Activated CD8-positive, alpha-beta memory T cell treated with anti-CD3 and anti-CD28 coated beads, Interleukin-2, amount 50 U/mL, for 48 hours (primary cell): ENCODE measurements at places on chromosomes 2 and 18.

- DNase-seq = no peak
These were observed 129.2 kb upstream of the ERBB4 start for GRCh38 chr2:212667751-212668316.

GRCh38 chr2:55887351-55887750 lies 36.2 kb downstream of the EFEMP1 start:
- DNase-seq = no peak

GRCh38 chr2:19104503-19104902 lies 253.9 kb downstream of the OSR1 start:
- no peak for DNase-seq

DNA sequence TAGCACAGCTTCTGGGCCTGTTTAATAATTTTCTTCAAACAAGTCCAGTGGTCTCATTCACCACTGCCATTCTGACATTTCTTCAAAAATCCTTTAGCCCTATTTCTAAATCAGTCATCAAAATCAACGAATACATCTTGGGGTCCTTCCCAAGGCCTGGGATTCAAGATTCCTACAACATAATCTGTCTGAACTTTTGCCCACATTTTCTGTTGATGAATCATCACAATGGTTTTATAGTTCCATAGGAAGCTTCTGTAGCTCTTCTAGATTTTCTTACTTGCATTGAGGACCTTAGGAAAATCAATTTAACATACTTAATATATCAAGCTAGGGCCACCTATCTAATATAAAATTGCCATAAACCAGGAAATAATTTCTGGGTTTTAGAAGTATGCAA lies 811.8 kb upstream of the ACVR2A start:
- DNase-seq = no peak

- DNase-seq = no peak
These were observed 295.0 kb downstream of the CDCA7 start for GRCh38 chr2:173649527-173650219.

GRCh38 chr2:96083064-96083939 lies 33.1 kb downstream of the ADRA2B start:
- no peak for DNase-seq

GRCh38 chr2:228841475-228841874 lies 429.6 kb downstream of the PID1 start:
- DNase-seq = no peak

DNA sequence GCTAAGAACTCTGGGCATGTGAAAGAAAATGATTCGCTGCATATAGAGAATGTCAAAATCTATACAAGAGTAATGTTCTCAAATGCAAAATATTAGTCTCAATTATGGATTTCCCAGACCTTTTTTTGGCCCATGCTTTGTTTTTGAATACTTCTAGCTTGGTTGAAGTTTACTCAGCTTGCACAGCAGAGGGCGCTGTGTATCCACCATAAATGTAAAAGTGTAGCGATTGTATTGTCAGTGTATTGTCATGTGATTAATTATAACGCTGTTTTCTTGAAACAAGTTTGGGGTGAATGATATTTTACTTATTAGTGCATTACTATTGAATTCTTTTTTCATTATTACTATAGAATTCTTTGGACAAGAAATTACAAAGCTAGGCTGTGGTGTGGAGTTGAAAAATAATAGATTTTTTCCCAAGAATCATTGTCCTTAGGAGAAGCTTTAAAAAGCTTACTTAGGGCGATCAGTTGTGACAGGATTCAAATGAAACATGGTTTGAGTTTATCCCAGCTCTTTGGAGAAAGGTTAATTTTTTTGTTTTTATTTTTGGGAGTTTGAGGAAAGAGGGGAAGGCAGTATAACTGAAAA lies 98.3 kb downstream of the PIK3C3 start:
- peak; percentile 77 for DNase-seq

- DNase-seq = no peak
These were observed 17.6 kb downstream of the MAP3K19 start for GRCh38 chr2:135029481-135030134.

DNA sequence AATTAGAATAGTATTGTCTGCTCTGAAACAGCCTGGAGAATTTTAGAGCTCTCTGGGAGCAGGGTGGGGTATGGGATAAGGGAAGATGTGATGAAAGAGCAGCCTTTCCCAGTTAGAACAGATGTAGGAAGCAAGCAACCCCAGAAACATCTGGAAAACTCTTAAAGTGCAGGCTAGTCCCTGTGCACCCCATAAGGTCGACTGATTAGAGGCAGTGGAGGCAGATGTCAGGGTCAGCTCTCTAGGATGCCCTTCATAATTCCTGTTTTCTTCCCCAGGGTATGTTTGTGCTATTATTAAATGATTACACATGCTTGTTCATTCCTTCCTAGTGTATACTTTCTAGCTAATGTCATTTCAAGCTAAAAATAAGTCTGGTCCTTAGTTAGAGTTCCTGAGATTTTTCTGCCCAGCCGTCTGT lies 41.7 kb downstream of the PTPRM start:
- DNase-seq = no peak

DNA sequence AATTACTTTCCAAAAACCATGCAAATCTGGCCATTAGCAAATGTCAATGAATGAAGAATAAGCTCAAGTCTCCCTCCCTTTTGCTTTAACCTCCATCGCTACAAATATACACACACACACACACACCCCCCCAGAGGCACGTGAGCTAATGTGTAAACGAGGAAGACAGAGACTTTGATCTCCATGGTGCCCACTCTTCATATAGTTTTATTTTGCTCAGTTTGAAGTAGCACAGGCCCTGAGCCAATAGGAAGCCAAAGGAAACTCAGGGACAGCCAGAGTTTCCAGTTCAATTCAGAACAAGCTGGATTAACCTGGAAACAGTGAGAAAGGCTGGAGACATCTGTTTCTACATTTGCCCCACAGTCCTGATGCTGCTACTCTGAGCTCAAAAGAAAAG lies 248.4 kb upstream of the MEIS1 start:
- no peak for DNase-seq

DNA sequence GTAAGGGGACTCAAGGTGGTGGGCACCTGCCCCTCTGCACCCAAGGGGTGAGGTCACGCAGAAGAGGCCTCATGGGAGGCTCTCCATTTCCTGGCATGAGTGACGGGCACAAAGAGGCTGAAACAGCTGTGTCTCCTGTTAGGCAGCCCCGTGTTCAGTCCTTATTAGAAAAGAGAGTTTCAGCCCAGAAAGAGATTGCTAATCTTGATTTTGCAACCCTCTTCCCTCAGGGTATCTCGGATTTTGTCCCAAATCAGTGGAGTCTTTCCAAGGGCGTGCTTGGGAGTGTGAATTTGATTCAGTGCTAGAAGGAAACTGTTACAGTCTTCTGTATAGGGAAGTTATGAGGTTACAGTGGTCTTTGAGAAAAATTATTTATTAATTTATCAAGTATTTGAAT lies 10.4 kb downstream of the TNFRSF11A start:
- DNase-seq = no peak

DNA sequence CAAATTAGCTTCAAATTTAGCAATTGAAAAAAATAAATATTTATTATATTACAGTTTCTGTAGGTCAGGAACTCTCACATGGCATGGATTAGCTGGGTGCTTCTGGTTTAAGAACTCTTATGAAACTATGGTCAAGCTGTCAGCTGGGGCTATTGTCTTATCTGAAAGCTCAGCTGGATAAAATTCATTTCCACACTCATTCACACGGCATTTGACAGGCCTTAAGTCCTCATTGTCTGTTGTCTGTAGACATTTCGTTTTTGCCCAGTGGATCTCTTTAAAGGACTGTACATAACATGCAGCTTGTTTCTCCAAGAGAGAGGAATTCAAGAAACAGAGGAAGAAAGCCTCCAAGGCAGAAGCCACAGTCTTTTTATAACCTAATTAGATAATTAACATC lies 1556.8 kb upstream of the SLC39A10 start:
- DNase-seq = no peak

- no peak for DNase-seq
These were observed 45.1 kb upstream of the ZBTB7C start for GRCh38 chr18:48454261-48454757.

DNA sequence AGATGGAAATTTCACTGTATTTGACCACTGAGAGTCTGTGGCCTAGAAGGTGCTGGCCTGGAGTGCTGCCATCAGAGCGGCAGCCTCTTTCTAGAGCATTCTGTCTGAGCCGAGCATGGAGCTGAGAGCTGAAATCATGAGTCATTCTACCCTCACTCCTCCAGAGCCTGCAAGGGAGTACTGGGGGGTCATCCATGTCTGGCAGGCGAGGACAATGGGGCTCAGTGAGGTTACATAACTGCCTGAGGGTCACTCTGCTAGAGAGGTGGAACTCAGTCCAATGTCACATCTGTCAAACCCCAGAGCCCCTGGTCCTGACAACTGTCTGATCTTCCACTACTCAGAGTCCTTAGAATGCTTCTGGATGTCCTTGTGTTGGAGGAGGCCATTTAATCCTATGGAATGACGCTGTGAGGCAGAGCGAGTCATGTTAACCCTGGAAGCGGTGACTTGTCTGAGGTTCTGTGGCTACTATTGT lies 65.3 kb downstream of the HAUS1 start:
- no peak for DNase-seq

DNA sequence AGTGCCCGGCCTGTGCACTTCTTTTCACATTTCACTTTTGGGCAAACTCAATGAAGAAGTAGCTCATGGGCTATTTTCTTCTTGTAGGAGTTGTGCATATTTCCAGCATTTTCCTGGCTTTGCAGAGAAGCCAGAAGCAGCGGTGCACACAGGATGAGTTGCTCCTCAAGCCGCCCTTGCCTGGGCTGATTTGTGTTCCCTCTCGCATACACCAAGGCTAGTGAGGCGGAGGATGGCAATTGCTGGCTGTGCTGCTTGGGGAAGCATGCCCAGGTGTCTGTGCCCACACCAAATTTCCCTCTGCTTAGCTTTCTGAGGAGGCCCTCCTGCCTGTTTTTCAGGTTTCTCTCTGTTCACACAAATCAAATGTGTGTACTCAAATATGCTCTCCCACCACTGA lies 85.4 kb upstream of the TMEM200C start:
- no peak for DNase-seq

- DNase-seq = no peak
These were observed 51.8 kb upstream of the GPR75 start for GRCh38 chr2:53911434-53912189.

GRCh38 chr18:79634593-79635426 lies 44.8 kb upstream of the CTDP1 start:
- peak; percentile 36 for DNase-seq

- DNase-seq = peak; percentile 90
These were observed at the start of gene ERCC3 for GRCh38 chr2:127293748-127294562. Gene ERCC3 (minus strand): TSS chr2:127294144. CDS start chr2:127294081, 63 bp downstream.

GRCh38 chr2:98637401-98638147 lies 29.2 kb downstream of the UNC50 start:
- no peak for DNase-seq

DNA sequence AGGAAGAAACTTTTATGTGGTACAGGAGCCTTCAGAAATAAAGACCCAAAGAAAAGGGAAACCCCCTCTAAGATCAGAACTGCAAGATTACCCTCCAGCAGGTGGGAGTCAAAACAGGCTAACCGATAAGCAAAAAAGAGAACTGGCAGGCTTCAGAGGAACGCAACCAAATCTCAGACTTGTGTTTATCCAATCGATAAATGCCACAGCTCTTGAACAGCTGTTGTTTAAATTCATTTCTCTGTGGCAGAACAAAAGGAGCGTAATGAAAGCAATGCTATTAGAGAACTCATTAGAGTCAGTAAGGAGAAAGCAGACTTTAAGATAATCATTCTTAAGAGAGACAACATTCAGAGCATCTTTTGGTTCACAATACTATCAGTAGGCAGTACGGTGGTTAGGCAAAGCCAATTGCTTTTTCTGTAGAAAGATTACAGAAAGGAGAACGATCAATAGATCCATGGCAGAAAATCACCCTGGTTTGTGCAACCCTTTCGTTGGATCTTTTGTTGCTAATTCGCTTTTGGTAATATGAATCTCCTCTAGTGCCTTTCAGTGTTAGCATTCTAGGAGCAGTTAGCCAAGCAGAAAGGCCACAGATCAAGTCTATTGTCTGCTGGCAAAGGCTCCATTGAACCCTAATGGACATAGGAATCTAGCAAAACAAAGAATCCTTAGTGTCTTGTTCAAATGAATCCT lies 476.4 kb upstream of the CHST9 start:
- DNase-seq = no peak
